ENCODE measurements at places on chromosomes 3 and 15.

GRCh38 chr3:134896696-134897095 is 101.6 kb downstream of the EPHB1 start:
- no peak for DNase-seq

DNA sequence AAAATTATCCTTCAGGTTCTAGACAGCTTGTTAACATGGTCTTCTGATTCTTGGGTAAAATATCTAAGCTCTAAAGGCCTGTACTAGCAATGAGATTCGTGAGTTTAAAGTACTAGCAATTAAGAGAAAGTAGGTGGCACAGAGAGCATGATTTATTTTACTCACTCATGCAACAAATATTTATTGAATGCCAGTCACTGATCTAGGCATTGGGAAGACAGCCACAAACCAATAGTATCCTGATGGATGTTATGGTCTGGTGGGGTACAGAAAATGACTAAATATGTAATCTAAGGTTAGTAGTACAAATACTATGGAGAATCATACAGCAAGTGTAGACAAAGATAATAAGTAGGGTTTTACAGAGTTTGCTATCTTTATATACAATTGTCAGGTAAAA is 751.3 kb downstream of the ZNF385D start:
- no peak for DNase-seq

GRCh38 chr3:72368331-72368975 is 479.8 kb downstream of the SHQ1 start:
- no peak for DNase-seq

- no peak for DNase-seq
These were observed 38.5 kb downstream of the EPHB1 start for GRCh38 chr3:134833453-134834163.

- DNase-seq = no peak
These were observed 194.5 kb downstream of the OPA1 start for GRCh38 chr3:193787496-193787870.

- DNase-seq = no peak
These were observed 80.8 kb upstream of the RNU6-1 start for GRCh38 chr15:67920524-67921240.

DNA sequence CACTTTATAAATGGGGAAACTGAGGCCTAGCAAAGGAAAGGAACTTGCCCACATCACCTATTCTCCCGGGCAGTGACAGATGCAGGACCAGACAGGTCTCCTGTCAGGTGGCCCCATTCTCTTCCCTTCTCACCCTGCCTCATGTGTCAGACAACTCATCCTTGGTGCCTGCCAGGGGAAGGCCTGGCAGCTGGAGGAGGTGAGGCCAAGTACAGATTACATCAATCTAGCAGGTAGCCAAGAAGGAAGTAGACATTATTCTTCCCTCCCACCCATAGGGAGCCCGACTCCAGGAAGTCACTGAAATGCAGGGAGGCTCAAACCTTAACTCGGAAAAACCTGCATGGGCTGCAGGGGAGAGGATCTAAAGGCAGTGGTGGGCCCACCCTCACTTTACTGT is 39.6 kb downstream of the DAPK2 start:
- DNase-seq = no peak

DNA sequence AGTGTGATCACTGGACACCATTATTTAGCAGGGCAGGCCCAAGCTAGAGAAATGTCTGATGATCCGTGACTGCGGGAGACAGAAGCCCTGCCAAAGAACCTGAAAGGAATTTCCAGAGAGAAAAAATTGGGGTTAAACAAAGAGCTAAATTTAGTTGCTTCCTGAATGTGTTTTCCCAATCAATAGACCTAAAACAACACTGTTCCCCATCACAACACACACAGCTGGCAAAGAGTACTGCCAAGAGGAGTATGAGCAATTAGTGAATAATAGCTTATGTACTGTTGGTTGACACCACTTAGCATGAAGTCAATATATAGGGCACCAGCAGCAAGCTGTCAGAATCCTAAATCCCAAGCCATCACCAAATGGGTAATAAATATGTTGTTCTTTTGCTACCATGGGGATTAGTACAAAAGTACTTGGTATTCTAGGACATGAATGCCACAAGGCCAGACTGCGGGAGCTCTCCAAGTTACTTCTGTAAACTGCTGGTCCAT is 35.7 kb downstream of the CLK3 start:
- DNase-seq = no peak

DNA sequence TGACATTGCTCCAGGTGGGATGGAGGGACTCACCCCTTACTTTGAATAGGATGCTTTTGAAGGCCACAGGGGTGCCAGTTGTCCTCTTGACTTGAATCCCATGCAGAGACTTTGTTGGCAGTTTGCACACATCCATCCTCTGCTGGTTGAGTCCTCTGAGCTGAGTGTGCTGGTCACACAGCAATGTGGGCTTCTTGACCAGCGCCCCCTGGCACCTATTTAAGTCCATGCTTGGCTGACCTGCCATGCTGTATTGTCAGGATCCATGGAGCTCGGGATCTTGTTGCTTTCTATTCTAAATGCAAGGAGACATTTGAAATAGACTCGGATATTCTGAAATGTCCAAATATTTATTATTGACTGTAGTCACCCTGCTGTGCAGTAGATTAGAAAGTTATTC is 19.8 kb downstream of the RAB7A start:
- DNase-seq = no peak

DNA sequence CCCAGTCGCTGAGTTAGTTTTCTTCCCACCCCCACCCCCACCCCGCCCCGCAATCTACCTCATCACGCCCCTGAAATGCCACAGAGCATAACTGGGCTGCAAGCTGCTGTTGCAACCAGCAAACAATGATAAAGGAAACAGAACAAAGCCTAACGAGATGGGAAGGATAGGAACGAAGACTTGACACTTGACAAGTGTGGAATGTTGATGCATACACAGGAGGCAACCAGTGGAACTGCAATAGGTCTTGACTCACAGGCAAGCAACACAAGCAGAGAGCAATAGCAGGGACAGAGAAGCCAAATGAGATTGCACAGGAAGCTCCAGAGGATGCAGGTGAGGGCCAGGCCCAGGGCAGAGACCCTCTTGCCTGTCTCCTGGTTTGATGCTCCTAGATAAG is 225.9 kb downstream of the IGSF11 start:
- no peak for DNase-seq

DNA sequence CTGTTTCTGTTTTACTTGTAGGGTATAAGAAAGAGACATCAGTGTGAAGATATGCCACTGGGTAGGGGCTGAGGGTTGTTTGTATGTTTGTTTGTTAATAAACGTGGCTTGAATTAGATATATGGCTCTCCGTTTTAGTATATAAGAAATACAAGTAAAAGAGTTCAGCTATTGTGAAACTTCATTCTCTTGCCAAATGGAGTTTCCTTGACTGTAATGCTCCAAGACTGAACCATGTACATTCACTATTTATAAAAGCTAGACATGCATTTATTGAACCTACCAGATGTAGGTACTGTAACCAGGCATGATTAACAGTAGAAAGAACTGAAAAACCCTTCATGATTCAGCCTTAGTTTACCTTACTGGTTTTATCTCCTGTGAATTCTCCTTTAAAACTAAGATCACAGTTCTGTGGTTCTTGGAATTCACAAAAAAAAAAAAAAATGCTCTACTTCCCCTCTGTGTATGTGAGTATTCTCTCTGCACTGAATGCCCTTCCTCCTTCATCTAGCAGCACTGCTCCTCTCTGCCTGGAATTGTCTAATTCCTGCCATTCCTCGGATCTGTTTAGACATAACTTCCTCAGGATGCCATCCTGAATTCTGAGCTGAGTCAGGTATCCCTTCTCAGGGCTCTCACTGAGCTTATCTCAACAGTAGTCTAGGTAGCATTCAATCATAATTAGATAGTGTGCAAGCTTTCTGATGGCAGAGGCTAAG is 504.4 kb downstream of the FHIT start:
- no peak for DNase-seq

DNA sequence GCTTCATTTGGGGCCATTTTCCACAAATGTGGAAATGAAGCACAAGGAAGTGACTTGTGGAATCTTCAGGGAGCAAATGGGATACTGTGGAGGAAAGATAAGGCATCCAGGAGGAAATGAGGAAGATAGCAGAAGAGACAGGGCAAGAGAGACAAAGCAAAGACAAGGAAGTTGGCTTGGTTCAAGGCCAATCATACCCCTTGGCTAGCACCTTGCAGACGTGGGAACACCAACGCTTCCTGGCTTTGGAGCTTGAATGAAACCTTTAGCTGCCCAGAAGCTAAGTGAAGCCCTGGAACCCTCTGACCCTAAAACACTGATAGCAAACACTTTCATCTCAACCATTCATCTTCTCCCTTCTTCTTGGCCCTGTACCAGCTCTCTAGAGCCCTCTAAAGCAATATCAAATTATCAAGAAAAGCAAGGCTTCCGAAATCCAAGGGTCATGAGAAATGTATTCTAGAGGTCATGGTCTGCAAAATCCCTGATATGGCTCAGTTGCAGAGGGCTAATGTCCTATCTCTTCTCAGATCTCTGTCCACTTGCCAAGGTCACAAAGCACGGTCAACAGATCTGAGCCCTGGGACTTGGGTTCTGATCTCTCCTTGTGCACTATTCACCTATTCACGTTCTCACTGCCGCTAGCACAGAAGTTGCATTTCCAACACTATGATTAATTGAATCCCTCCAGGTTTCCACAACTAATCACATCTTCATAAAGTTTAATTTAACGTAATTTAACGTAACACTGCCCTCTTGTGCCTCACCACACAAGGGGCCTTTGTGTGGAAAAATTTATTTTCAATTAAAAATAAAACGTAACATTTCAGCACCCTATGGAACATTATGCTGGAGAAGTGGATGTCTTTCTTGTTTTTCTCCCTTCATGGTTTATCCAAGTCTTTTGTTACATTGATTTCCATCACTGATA is 557.6 kb upstream of the ADAMTS9 start:
- no peak for DNase-seq

- no peak for DNase-seq
These were observed 7.5 kb downstream of the MORF4L1 start for GRCh38 chr15:78880242-78880533.

DNA sequence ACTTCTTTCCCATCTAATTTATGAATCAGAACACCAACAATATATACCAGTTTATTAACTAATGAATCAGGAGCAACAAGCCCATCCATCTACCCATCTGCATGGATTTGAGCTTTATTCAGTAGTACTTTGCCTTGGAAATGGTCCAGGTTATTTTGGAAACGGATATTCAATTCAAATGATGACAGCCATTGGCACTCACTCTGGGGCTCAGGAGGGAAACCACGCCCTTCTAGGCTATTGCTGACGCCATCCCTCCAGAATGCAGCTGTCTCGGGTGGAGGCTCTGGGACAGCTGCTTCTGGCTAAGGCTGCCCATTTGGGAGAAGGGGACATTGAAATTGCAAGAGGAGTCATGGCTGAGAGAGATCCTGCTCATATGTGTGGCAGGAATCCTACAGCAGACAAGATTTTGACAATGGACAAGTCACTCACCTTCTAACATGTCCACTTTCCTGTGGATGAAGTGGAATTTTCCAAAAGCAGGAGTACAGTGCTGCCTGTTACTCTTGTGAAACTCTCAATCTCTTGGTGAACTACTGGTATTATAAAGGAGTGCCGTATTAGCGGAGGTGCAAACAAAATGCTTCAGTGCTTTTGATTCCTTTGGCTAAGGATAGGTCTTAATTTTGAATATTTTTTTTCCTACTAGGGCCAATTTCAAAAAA is 29.3 kb upstream of the TRAK1 start:
- no peak for DNase-seq

DNA sequence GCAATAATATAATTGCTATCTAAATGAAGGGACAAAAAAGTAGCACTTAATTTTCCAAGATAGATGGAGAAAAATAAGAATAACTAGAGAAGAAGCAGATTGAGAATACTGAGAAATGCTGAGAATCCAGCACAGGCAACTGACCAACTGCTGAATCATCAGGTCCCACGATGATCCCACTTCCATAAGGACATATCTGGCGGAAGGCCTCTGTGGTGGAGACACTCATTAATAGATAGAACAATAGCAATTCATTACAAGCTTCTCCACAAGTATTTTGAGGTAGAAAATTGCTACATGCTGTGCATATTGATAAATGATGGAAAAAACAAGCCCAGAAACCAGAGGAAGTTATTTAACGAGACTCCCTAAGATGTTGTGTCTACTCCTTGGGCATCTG is 105.9 kb downstream of the DUT start:
- DNase-seq = no peak

DNA sequence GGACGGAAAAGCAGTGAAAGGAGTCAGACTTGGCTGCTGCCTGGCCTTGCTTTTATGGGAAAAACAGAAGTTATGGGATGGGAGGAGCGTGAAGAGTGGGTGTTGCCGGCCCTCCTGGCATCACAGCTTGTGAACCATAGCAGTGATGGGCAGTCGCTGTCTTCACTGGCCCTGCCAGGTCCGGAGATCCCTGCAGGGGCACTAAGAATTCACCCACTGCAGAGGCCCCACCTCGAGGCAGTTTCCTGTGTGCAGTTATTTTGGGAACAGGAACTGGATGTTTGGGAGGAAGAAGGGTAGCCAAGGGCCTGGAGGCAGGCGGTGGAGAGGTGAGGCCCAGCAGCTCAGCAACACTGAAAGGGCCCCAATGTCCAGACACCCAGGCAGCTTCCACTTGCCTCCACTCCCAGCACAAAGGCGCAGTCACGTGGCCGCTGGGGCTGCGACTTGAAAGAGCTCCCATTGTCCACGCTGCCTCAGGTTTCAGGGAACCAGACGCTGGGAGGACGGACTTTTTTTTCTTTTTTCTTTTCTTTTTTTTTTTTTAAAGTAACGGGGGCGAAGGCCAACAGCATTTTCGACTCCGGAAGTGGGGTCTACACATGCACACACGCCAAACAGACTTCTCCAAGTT is 255.6 kb downstream of the ZNF621 start:
- no peak for DNase-seq

GRCh38 chr15:69472562-69472961 is 19.9 kb downstream of the RPLP1 start:
- DNase-seq = no peak

- no peak for DNase-seq
These were observed 181.0 kb upstream of the ANKRD28 start for GRCh38 chr3:15978801-15979200.

- DNase-seq = no peak
These were observed 52.3 kb downstream of the TRAK1 start for GRCh38 chr3:42143440-42143839.

- no peak for DNase-seq
These were observed 9.9 kb downstream of the RAMAC start for GRCh38 chr15:82995938-82996337.
